ENCODE measurements at places on chromosomes 3 and 15.

GRCh38 chr15:90009301-90010022, 8.3 kb downstream of the ZNF710 start:
- H3K4me3 ChIP-seq, result no peak overlapping the region
- H3K4me1 ChIP-seq, result peaks cover 7% of the 10 kb centered on the region
- H3K36me3 ChIP-seq, result no peaks in the 10 kb centered on the region
- no peaks in the 10 kb centered on the region for H3K27me3 ChIP-seq
- DNase-seq, result no peak
- no peak overlapping the region for H3K27ac ChIP-seq

- H3K27me3 ChIP-seq, result no peaks in the 10 kb centered on the region
- no peaks in the 10 kb centered on the region for H3K36me3 ChIP-seq
- H3K4me3 ChIP-seq, result no peak overlapping the region
- no peaks in the 10 kb centered on the region for H3K4me1 ChIP-seq
- DNase-seq, result no peak
Observed at GRCh38 chr3:50671331-50671730, 3.4 kb upstream of the DOCK3 start.

DNA sequence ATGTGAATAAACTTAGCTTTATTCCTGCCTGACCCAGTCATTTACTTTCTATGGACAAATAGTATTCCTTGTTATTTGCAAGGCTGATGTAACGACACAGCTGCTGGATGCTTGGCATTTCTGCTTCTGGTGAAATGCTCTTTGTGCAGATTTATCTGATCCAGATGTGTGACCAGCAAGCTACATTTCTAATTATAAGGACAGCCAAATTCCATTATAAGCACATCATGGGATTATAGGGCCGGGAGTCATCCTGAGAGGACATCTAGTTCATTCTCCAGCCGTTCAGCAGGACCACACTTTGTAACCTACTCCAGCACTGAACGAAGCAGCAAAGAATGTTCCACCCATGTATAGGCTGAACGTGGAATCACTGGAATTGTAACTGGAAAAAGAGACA, 42.9 kb downstream of the FNDC3B start:
- no peaks in the 10 kb centered on the region for H3K27me3 ChIP-seq
- 0 out of 2 replicates have a peak, but pooled peaks cover 2% of the 10 kb centered on the region for H3K36me3 ChIP-seq
- DNase-seq, result no peak
- no peaks in the 10 kb centered on the region for H3K4me1 ChIP-seq

DNA sequence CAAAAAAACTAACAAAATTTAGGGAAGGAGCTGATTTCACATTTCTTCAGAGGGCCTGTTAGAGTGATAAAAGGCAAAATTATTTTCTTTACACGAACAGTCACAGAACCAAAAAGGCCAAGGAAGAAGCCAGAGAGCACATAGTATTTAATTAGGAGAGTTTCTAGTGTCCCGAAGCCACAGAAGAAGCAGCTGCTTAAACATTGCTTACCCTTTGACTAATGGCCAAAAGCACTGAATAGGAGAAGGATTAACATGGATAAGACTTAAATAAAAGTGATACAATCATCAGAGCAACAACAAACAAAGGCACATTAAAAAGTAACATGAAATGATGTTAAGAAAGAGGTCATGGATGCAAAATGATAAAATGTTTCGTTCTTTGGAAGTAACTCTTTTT, 98.6 kb downstream of the CHL1 start:
- no peak for DNase-seq
- no peaks in the 10 kb centered on the region for H3K4me1 ChIP-seq
- no peak overlapping the region for H3K27ac ChIP-seq

DNA sequence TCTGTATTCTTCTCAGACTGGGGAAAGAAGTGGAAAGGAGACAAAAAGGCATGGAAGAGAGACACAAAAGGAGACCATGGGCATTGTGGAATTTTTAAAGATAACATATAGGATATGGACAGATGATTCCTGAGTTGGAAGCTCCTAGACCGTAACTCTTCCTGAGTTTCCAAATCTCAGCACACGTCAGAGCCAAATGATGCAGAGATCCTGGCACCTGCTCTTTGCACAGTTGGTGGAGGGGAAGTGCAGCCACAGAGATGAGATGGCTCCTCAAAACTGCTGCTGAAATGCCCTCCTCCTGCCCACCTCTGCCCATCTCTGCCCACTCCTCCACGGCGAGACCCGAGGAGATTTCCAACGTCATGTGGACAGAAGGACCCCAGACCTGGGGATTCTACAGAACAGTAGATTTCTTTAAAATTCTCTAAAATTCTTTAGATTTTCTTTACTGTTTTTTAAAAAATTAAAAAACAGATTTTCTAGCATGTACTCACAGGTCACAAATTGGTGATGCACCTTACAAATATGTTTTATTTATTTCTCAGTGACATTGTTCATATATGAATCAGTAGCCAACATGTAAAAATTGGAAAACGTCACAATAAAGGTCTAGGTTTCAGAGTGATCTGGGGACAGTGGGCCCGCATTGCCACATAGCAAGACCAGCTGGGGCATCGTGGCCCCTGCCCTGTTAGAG, 8.1 kb downstream of the CPN2 start:
- DNase-seq, result no peak
- no peak overlapping the region for H3K4me3 ChIP-seq
- H3K36me3 ChIP-seq, result no peaks in the 10 kb centered on the region
- H3K27ac ChIP-seq, result no peak overlapping the region
- peaks cover 2% of the 10 kb centered on the region for H3K27me3 ChIP-seq

- H3K36me3 ChIP-seq, result no peaks in the 10 kb centered on the region
- no peaks in the 10 kb centered on the region for H3K27me3 ChIP-seq
- H3K4me3 ChIP-seq, result no peak overlapping the region
- no peaks in the 10 kb centered on the region for H3K4me1 ChIP-seq
- no peak overlapping the region for H3K27ac ChIP-seq
- DNase-seq, result no peak
Observed at GRCh38 chr3:15612001-15612400, 10.5 kb downstream of the BTD start.

- H3K27me3 ChIP-seq, result no peaks in the 10 kb centered on the region
- DNase-seq, result no peak
- peaks cover 4% of the 10 kb centered on the region for H3K4me1 ChIP-seq
- no peak overlapping the region for H3K27ac ChIP-seq
- H3K36me3 ChIP-seq, result no peaks in the 10 kb centered on the region
- H3K4me3 ChIP-seq, result no peak overlapping the region
Observed at GRCh38 chr15:68279779-68280753, 2.5 kb downstream of the FEM1B start.

- H3K4me3 ChIP-seq, result no peak overlapping the region
- H3K27me3 ChIP-seq, result no peaks in the 10 kb centered on the region
- no peak overlapping the region for H3K27ac ChIP-seq
- no peaks in the 10 kb centered on the region for H3K4me1 ChIP-seq
- H3K36me3 ChIP-seq, result no peaks in the 10 kb centered on the region
- no peak for DNase-seq
Observed at GRCh38 chr15:54810496-54810895, 386.2 kb downstream of the RSL24D1 start.

GRCh38 chr15:31228980-31229826, 97.4 kb upstream of the KLF13 start:
- no peak overlapping the region for H3K4me3 ChIP-seq
- no peaks in the 10 kb centered on the region for H3K27me3 ChIP-seq
- no peak overlapping the region for H3K27ac ChIP-seq
- no peak for DNase-seq

GRCh38 chr3:141459008-141459407, 27.8 kb upstream of the RASA2 start:
- no peak overlapping the region for H3K4me3 ChIP-seq
- H3K27ac ChIP-seq, result no peak overlapping the region
- no peak for DNase-seq
- H3K36me3 ChIP-seq, result no peaks in the 10 kb centered on the region
- no peaks in the 10 kb centered on the region for H3K4me1 ChIP-seq

- no peak for DNase-seq
- no peak overlapping the region for H3K4me3 ChIP-seq
- no peaks in the 10 kb centered on the region for H3K36me3 ChIP-seq
- no peaks in the 10 kb centered on the region for H3K27me3 ChIP-seq
Observed at GRCh38 chr3:41404582-41404981, 205.3 kb downstream of the CTNNB1 start.

DNA sequence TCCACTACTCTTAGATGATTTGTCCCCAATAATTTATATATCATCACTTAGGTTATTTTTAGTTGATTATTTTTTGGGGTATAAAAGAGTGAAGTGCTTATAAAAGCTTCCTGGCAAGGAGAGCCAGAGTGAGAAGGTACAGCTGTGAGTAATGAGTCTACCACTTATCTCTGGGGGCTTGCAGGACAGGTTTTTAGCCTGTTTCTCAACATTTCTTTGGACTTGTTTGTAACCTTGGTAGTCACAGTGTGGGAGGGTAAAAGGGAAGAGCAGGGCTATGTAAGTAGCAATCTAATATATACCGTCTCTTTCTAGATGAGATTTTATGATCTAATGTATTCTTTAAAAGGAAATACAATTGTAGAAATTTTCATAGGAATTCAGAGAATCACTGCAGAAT, 321.3 kb upstream of the GOLIM4 start:
- no peak overlapping the region for H3K27ac ChIP-seq
- no peaks in the 10 kb centered on the region for H3K27me3 ChIP-seq

DNA sequence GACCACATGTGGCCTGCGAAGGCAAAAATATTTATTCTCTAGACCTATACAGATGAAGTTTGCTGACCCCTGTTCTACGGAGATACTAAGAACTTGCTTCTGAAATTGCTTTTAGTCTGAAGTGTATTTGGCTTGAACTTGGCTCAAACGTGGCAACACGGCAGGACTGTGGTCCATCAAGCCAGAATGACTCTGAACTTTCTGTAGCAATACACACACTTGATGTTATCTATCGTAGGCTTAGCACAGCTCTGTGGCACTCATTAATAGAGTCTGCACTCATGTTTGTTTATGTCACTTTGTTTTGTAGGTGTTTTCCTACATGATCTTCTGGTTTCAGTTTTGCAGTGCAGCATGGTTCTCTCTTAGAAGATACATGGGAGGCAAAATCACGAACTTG, 298.1 kb downstream of the ADAMTS17 start:
- H3K27ac ChIP-seq, result no peak overlapping the region
- H3K27me3 ChIP-seq, result no peaks in the 10 kb centered on the region
- no peak for DNase-seq
- H3K4me3 ChIP-seq, result no peak overlapping the region
- no peaks in the 10 kb centered on the region for H3K36me3 ChIP-seq
- no peaks in the 10 kb centered on the region for H3K4me1 ChIP-seq

DNA sequence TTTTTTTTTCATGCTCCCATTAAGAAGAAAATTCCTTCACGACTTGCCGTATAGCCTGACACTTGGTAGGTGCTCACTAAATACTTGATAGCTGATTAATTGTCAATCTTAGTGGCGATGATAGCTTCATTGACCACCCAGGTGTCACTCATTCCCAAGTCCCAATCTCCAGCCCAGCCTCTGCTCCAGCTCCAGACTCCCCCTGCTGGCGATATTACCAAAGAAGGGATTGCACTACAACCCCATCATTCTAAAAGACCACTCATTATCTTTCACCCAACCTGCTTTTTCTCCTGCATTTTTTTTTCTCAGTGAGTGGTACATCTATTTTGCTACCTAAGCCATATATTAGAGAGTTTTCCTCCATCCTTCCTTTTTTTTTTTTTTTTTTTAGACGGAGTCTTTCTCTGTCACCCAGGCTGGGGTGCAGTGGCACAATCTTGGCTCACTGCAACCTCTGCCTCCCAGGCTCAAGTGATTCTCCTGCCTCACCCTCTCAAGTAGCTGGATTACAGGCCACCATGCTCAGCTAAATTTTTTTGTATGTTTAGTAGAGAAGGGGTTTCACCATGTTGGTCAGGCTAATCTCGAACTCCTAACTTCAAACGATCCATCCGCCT, 19.5 kb upstream of the COMMD2 start:
- H3K4me1 ChIP-seq, result no peaks in the 10 kb centered on the region
- no peak overlapping the region for H3K27ac ChIP-seq
- peak; percentile 43 for DNase-seq
- no peak overlapping the region for H3K4me3 ChIP-seq
- H3K27me3 ChIP-seq, result no peaks in the 10 kb centered on the region

- H3K4me3 ChIP-seq, result no peak overlapping the region
- no peaks in the 10 kb centered on the region for H3K4me1 ChIP-seq
- no peaks in the 10 kb centered on the region for H3K36me3 ChIP-seq
- no peak overlapping the region for H3K27ac ChIP-seq
- DNase-seq, result no peak
Observed at GRCh38 chr3:107965136-107965655, 125.6 kb downstream of the CD47 start.

GRCh38 chr15:69304182-69304545, 5.5 kb downstream of the PAQR5 start:
- H3K27me3 ChIP-seq, result peaks cover 7% of the 10 kb centered on the region
- H3K4me3 ChIP-seq, result no peak overlapping the region
- no peak for DNase-seq
- H3K36me3 ChIP-seq, result no peaks in the 10 kb centered on the region
- H3K27ac ChIP-seq, result no peak overlapping the region
- peaks cover 5% of the 10 kb centered on the region for H3K4me1 ChIP-seq

- H3K36me3 ChIP-seq, result no peaks in the 10 kb centered on the region
- no peak overlapping the region for H3K4me3 ChIP-seq
- no peaks in the 10 kb centered on the region for H3K4me1 ChIP-seq
Observed at GRCh38 chr15:36356978-36357601, 222.3 kb upstream of the CDIN1 start.

DNA sequence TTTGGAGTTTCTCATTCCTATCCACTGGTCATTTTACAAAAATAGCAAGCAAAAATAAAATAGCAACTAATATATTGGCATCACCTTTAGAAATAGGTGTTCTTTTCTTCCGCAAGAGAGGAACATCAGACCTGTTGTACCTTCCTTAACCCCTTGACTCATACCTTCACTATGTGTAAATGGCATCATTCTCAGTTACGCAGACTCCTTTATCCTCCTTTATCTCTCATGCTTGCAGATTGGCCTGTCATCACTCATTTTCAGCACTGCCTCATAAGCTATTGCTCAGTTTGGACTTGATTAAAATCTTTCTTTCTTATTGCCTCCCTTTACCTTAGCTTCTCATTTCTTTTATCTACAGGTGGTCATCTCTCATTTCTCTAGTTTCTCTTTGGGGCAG, 21.4 kb downstream of the ARHGEF26 start:
- H3K4me3 ChIP-seq, result no peak overlapping the region
- no peak overlapping the region for H3K27ac ChIP-seq
- H3K27me3 ChIP-seq, result no peaks in the 10 kb centered on the region
- no peaks in the 10 kb centered on the region for H3K36me3 ChIP-seq
- no peak for DNase-seq
- H3K4me1 ChIP-seq, result no peaks in the 10 kb centered on the region

DNA sequence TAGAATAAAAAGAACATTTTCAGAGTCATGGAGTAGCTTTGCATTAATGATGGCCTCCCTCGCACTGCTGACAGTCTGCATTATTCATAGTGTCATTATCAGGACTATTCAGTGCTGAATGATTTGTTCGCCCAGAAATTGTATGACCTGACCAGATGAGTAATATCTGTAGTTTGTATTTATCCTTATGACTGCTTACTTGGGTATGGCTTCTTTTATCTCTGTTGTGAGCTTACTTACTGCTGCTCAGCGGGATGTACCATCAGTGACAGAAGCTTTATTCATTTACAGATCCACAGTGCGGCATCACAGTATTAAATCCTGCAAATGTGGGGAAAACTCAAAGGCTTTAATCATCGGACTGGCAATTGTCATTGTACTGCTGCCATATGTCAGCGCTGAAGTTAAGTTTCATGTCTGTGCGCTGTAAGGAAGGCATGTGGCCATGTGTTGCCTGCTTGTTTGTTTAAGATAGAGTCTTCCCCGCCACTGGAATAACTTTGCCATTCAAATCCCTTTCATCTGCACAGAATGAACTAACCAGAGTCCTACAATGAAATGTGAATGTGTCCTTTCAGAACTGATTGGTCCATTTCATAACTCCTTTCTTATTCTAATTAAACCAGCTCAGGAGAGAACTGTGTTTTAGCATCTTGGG, 262.2 kb downstream of the CHL1 start:
- H3K4me3 ChIP-seq, result no peak overlapping the region
- no peaks in the 10 kb centered on the region for H3K36me3 ChIP-seq
- DNase-seq, result no peak
- no peaks in the 10 kb centered on the region for H3K4me1 ChIP-seq

Data from iPS DF 6.9 (cell line).